ENCODE measurements at places on chromosomes 12 and 14. TPM values are rescaled to one million over a fixed set of nuclear protein-coding genes. Genes with fewer than 3 reads are reported as not detected.

The G2E3 gene
- 30.3 TPM for total RNA-seq

The SERPINA5 gene
- total RNA-seq: not detected

The LRRC43 gene
- 3.3 TPM for total RNA-seq

The PRH2 gene
- not detected for total RNA-seq

The C12orf54 gene
- total RNA-seq: not detected

The P2RX7 gene
- total RNA-seq: 3.8 TPM

The TMEM52B gene
- not detected for total RNA-seq

The TAS2R7 gene
- not detected for total RNA-seq

The RAB15 gene
- 4.1 TPM for total RNA-seq

The ASIC1 gene
- total RNA-seq: 1.5 TPM

The DGLUCY gene
- total RNA-seq: 101 TPM

The RAP1B gene
- 211 TPM for total RNA-seq

The LTBP2 gene
- 248 TPM for total RNA-seq

The RFX4 gene
- not detected for total RNA-seq

The COX6A1 gene
- 593 TPM for total RNA-seq

The ARHGEF40 gene
- total RNA-seq: 59.9 TPM

The INHBC gene
- not detected for total RNA-seq

The KCNMB4 gene
- total RNA-seq: 0.44 TPM

The FAIM2 gene
- total RNA-seq: 2.6 TPM

The KCNH3 gene
- total RNA-seq: under 0.01 TPM

The EFCAB11 gene
- total RNA-seq: 10.8 TPM

The BCL11B gene
- under 0.01 TPM for total RNA-seq

The RPL10L gene
- total RNA-seq: not detected

Measured in smooth muscle cell of trachea (primary cell).